ENCODE measurements at places on chromosomes 7 and 10.

DNA sequence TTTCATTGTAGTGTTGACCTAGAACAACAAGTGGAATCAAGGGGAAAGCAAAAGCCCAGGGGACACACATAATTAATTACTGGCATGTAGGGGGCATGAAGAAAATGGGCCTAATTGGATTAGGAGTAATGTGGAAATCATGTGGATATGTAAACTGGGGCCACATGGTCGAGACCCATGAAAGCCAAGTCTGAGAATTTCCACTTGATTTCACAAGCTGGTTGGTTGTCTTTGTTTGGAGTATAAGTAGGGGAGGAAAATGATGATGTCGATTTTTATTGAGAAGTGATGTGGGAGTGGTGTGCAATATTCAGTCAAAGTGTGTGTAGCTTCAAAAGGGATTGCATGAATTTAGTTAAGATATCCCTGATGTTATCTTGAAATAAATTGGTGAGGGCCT is 131.8 kb downstream of the LRRC4 start:
- DNase-seq: no peak

DNA sequence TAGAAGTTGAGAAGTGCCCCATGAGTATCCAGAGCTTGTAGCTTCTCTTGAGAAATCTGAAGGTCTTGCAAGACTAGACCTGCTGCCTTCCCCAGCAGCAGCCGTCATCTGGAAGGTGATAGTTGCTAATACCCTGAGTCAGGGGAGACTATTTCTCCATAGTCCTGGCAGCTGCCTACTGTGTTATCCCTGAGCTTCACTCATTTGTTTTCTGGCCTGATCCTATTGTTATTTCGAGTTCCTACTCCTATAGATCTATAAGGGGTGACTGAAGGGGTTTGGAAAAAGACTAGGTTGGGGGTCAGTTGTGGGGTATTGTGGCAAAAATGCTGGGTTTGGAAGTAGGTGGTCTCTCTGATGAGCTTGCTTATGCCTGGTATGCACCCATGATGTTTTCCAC is 297.8 kb downstream of the CNTNAP2 start:
- DNase-seq: no peak

- DNase-seq: no peak
Observed at GRCh38 chr7:46207931-46208634, 287.0 kb upstream of the IGFBP3 start.

DNA sequence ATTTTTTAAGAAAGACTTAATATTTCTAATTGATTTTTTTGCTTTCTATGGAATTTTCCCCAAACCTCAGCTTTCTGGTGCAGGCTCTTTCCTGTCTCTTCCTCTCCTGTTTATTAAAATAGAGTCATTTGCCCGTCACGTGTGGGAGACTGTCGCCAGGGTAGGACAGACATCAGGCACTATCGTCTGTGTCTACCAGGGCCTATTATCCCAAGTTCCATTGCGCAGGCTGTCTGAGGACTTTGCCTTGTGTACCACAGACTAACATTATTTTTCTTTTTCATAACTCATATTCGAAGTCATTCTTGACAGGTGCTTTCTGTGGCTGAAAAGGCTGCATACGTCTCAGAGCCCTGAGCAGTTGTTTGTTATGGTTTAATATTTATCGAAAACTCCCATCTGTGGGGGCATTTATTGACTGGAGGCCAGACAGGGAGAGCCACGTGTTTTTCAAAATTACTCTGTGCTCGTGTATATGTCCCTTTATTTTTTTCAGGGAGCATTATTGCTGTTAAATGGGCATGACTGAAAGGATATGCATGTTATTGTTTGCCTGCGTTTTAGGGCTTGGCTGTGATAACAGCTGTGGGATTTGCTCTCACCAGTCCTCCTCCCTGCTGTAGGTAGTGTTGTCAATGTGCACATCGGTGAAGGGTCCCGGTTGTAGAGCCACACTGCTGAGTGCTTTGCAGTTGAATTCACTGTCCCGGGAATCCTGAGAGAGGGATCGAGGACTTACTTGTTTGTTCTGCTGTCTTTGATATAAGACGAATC is 89.8 kb downstream of the CAMK1D start:
- DNase-seq: no peak

DNA sequence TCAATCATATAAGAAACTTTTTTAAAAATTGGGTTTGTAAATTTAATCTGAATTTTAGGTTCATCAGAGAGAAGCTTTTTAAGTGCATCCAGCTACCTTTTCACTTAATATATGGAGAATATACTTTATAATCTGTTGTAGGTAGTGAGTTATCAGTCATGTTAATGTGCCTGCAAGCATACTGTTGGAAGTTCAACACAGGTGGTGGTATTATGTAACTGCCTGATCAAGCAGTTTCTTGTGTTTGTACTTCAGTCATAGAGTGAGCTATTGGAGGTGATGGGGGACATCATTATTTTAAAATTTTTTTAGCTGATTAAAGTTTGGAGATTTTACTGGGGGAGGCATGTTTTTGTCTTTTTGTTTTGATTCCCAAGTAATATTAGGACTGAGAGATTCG is 2.5 kb downstream of the TNKS2 start:
- DNase-seq: no peak

- no peak for DNase-seq
Observed at GRCh38 chr7:131540491-131541162, 15.8 kb downstream of the PODXL start.

DNA sequence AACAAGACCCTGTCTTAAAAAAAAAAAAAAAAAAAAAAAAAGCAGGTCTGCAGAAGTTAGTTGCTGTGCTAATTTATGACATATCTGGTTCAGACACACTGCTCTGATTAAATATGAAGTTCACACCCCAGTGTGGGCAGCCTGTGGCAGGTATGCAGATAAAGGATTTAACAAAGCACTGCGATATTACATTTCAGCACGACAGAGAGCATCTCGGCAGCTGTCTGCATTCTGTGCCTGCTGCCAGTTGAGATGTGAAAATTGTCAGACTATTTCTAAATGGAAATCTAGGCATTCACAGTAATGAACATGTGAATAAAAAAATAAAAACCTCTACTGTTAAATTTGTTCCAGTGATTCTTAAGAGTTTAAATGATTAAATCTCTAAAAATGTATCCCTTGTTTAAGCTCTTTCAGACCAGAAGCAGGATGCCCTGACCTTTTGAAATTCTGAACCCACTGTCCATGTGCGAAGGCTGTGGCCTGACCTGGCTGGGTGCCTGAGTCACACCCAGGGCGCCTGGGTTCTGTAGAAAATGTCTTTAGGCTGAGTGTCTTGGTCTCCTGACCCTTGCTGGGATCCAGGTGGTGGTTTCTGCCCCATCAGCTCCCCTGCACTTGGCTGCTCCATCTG is 272.9 kb downstream of the WDR37 start:
- DNase-seq: no peak

DNA sequence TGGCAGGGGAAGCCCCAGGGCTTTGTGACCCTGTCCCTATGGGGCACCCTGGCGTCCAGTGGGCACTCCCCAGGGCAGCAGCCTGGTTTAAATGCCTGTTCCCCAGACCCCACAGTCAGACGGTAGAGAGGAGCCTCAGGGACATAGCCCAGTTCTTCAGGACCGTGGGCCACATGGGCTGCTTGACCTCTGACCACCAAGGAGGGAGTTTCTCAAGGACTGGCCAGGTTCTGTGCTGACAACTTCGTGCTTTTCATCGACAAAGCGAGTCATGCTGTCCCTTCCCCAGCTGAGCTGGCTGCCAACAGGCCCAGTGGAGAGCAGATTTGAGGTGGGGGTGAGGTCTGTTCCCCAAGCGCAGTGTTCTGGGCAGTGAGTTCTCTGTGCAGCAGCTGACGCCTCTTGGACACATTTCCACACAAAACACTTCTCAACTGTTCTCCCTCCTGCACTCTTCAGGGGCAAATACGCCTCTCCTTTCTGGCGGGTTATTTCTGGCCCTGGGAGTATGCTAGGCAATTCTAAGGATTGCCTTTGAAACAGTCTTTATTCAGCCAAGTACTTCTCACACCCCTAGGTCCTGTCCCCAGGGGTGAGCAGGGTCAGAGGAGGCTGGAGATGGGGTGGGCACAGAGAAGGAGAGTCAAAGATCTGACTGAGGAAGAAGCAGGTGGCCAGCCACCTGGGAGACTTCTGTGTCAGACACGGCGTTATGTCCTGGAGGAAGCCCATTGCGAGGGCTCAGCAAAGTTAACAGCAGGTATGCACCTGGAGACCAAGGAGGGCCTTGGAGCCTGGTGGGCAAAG is 57.3 kb upstream of the CAMK2B start:
- DNase-seq: no peak

GRCh38 chr10:44974628-44975430 is 3.8 kb downstream of the DEPP1 start:
- DNase-seq: peak; percentile 71

- no peak for DNase-seq
Observed at GRCh38 chr10:528173-529165, 161.0 kb downstream of the DIP2C start.

- DNase-seq: no peak
Observed at GRCh38 chr7:155287284-155287935, 10.3 kb upstream of the INSIG1 start.

GRCh38 chr10:131857156-131858117 is 43.4 kb upstream of the PPP2R2D start:
- no peak for DNase-seq

DNA sequence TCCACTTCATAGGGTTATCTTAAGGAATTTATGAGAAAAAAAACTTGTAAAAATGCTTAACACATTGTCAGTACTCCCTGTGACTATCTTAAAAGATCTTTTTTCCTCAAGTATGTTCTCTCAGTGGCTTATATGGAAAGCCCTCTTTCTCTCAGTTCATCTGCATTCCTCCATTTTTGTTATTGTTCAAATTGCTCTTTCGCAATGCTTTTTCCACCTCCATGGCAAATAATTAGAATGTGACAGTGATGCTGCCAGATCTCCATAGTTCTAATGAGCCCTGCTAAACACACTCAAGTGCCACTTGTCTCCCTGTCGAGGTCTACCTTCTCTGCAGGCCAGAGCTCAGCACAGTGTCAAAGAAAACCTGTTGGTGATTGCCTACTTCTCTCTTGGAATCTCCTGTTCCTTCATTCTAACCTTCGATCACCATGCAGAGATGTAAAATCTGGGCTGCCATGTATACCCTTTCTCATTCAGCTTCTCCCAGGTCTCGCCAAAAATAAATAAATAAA is 37.2 kb upstream of the ABCB5 start:
- no peak for DNase-seq

DNA sequence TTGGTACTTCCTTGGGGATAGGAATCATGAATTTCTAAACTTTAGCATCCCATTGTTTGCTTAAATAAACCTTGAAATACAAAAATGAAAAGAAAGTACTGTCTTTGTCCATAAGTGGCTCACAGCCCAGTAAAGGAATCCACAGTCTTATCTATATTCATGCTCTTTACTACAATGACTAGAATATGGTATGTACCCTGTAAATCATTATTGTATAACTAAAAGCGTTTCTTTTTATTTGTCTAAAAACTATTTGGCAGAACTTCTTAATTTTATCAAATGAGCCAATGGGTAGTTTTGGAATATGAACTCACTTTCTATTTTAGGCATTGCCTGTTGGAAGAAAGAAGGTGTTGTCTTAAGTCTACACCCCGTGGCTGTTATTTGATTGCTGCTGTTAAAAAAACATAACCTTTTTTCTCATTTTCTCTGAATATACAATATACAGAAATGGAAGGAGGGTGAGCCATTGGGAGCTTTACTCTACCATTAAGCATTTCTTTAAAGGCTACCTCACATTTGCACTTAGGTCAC is 12.4 kb upstream of the STRIP2 start:
- DNase-seq: no peak

GRCh38 chr10:42475168-42476098 is 162.9 kb downstream of the ZNF33B start:
- peak; percentile 35 for DNase-seq

- no peak for DNase-seq
Observed at GRCh38 chr10:131445623-131446022, 134.1 kb upstream of the TCERG1L start.

- DNase-seq: no peak
Observed at GRCh38 chr10:71206911-71207310, 5.5 kb upstream of the UNC5B start.

- no peak for DNase-seq
Observed at GRCh38 chr10:21849607-21850006, 153.9 kb downstream of the DNAJC1 start.

- DNase-seq: peak; percentile 63
Observed at GRCh38 chr10:116733566-116733965, 8.8 kb downstream of the HSPA12A start.

- DNase-seq: no peak
Observed at GRCh38 chr7:43332193-43332796, 219.8 kb downstream of the HECW1 start.

DNA sequence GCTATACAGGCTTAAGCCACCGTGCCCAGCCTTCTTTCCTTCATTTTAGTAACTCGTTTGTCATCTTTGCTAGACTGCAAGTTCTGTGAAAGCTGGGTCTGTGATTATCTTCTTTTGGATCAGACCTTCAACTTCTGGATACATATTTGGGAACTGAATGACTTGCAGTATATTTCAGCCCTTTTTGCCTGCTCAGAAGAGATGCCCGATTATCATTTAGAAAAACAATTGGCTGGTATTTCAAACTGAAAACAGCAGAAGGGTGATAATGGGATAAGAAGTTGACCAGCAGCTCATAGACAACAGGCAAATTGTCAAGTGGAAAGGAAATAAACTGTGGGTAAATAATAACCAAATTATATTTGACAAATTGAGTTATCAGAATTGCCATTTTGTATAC is 14.6 kb downstream of the RSBN1L start:
- DNase-seq: no peak

DNA sequence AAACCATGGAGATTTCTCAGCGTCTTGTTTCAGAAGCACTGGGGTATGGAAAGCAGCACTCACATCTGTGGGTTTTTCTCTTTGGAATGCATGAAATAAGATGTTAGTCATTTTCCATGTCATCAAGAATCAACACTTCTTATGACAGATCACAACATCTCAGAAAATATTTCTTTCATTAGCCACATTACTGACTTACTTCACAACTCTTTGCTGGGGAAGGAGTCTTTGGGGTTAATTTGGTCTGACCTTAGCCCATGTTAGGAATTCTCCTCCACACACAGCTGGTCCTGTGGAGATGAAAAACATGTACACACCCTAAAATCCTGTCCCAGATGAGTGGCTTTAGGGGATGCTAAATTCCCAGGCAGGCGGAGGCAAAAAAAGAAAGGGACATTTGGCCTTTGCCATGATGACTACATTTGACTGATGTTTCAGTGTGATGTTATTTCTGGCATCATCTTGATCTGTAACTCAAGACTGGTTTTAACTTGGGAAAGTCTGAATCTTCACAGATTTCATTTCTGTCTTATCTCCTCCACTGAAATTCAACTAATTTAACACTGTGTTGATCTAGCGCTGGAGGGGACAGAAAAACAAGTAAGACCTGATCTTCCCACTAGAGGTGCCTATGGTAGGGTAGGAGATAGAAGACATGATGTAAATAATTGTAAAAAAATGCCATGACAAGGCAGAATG is 363.2 kb downstream of the PRPF18 start:
- peak; percentile 99 for DNase-seq
